Activated CD4-positive, alpha-beta T cell treated with anti-CD3 and anti-CD28 coated beads, Interleukin-2, amount 50 U/mL, for 24 hours (primary cell): ENCODE measurements at places on chromosomes 13 and 19.

DNA sequence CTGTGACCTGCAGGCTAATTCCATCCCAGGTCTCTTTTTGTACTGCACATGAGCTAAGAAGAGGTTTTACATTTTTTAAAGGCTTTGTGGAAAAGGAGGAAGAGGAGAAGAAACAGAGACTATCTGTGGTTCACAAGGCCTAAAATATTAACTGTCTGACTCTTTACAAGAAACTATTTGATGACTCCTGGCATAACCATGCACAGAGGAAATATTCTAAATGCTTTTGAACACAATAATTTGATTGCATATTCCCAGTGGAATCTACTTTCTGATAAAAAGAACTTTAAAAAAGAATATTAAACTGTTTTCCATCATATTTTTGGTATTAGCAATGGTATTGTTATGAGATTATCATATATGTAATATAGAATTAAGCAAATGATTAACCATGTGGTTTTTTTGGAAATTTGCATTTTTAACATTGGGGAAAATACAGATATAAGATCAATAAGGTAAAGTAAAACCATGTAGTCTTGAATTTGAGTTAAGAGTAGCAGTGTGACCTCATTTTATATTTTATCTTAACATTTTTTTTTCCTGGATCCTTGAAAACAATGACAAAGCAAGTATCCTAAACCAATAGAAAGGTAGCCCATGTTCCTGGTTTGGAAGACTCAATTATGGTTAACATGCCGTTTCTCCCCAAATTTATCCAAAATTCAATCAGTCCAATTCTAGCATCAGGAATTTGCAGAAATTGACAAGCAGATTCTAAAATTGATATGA is 251.0 kb downstream of the UQCRFS1 start:
- DNase-seq = no peak

- DNase-seq = no peak
Measured at GRCh38 chr19:39182174-39182505, 14.6 kb upstream of the NCCRP1 start.

GRCh38 chr13:94713561-94714182 is 1.3 kb upstream of the SOX21 start:
- DNase-seq = no peak

DNA sequence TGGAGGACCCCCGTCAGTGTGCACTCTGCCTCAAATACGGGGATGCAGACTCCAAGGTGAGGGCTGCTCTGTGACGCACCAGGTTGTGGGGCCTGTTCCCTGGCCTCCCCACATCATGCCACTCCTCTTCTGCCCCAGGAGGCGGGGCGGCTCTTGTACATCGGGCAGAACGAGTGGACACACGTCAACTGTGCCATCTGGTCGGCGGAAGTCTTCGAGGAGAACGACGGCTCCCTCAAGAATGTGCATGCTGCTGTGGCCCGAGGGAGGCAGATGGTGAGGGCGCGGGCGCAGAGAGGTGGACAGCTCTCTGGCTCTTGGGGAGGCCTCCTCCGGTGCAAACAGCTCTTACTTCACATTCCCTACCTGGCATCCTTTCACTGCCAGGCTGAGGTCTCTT is 11.2 kb downstream of the KMT2B start:
- DNase-seq = no peak

GRCh38 chr13:109331898-109332297 is 454.5 kb downstream of the IRS2 start:
- DNase-seq = no peak
